ENCODE measurements at places on chromosomes 1 and 21. TPM values are rescaled to one million over a fixed set of nuclear protein-coding genes. Genes with fewer than 3 reads are reported as not detected.

Gene ADAM30
- not detected for total RNA-seq

Gene OR2T2
- total RNA-seq = not detected

Gene ILDR2
- total RNA-seq = 0.85 TPM

Gene CELA3B
- 2.0 TPM for total RNA-seq

Gene HAPLN2
- total RNA-seq = not detected

Gene RAP1GAP
- total RNA-seq = 53.1 TPM

Gene CHIA
- total RNA-seq = not detected

Gene FMN2
- total RNA-seq = 2.6 TPM

Gene OVAAL
- total RNA-seq = not detected

Gene MTMR11
- total RNA-seq = 176 TPM

Gene PRRX1
- total RNA-seq = 1.5 TPM

Gene MTARC1
- total RNA-seq = 27.3 TPM

Gene IPO13
- 27.4 TPM for total RNA-seq

Gene MEGF6
- total RNA-seq = 8.2 TPM

Gene HUNK
- 9.0 TPM for total RNA-seq

Gene IVL
- not detected for total RNA-seq

Gene FCAMR
- total RNA-seq = 1.0 TPM

Gene FNDC5
- 0.85 TPM for total RNA-seq
